ENCODE measurements at places on chromosomes 12 and 14.

- no peak for DNase-seq
These were observed 14.8 kb upstream of the NFYB start for GRCh38 chr12:104152685-104153241.

GRCh38 chr14:101732118-101732517, 29.4 kb upstream of the PPP2R5C start:
- no peak for DNase-seq

- no peak for DNase-seq
These were observed 199.0 kb downstream of the RAD51B start for GRCh38 chr14:68018598-68018997.

DNA sequence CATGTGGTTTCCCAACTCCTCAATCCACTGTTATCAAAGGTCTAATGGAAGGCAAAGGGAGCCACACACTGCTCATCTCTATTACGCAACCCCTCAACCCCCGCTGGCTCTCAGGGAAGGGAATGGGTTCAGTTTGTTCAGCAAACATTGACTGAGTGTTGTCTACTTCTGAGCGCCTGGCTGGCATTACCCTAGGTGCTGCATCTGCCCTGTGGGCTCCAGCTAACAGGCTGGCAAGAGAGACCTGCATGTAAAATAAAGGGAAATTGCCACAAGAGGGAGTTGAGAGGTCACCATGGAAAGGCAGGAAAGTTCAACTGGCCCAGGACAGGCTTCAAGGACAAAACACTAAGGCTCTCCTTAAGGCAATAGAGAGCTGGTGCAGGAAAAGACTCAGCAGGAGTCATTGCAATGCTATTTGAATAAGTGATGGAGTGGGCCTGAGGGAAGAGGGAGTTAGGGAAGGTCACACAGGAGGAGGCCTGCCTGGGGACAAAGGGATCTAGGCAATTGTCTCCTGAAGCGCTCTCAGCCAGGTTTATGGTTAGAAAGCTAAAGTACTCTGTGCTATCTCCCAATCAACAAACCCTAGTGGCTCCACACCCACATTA, 5.5 kb upstream of the ZNF740 start:
- peak; percentile 90 for DNase-seq

DNA sequence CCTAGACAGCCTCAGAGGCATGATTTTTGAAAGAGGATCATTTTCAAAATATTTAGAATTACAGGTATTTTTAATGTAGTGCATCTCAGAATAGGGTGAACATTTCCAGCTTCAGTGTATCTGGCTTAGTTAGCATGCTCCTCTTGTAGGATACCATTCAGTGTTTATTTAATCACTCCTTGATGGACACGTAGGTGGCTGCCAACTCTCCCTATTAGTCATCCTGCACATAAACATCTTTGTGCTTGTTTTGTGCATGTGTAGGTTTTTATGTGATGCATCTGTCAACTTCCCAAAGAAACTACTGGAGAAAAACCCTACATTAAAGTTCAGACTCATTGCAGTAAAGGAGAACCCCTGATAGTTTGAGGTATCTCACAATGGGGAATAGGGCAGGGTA, 52.5 kb upstream of the RBM19 start:
- peak; percentile 43 for DNase-seq

DNA sequence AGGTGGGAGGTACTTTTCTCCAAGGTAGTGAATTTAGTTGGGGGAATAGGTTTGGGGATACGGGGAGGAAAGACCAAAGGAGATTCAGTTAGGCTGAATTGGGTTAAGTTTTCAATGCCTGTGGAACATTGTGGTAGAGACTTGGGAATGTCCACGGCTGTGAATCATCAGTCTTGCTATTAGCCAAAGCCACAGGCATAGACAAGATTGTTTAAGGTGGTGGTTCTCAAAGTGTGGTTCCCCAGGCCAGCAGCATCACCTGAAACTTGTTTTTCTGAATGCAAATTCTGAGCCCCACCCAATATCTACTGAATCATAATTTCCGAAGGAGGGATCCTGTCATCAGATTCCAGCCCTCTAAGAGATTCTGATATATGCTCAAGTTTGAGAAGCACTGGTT, 316.2 kb downstream of the EGLN3 start:
- no peak for DNase-seq

GRCh38 chr14:95533391-95533821, 1.4 kb upstream of the GLRX5 start:
- no peak for DNase-seq

- no peak for DNase-seq
These were observed 193.9 kb upstream of the DDHD1 start for GRCh38 chr14:53346988-53347387.

- DNase-seq = no peak
These were observed 56.5 kb downstream of the HCAR2 start for GRCh38 chr12:122646517-122647217.

GRCh38 chr14:92726135-92726932, 22.1 kb downstream of the LGMN start:
- DNase-seq = no peak

DNA sequence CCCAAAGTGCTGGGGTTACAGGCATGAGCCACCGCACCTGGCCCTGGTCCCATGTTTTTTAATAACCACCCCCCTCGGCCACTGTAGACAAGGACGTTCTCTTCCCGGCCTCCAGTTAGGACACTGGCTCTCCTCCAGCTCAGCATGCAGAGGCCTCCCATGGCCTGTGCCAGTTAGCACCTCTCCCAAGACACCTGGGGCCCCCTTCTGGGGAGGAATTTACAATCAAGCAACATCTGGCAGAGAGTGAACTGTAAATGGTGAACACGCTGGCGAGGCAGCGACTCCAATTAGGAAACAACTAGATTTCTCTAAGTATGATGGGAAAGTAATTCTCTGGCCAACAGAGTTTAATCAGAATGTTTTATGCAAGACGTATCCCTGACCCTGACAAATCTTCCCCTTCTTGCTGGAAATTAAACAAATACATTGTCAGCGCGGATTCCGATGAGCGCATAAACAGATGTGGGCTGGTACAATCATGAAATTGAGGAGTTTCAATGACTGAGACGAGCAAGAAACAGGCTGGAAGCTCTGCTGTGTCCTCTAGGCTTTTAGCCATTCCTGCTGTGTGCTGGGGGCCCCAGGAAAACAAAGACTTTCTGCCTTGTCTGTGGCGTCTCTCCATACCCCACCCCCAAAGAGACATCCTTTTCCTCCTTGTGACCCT, 61.7 kb upstream of the DLK1 start:
- DNase-seq = no peak

GRCh38 chr14:94049625-94050023, 23.5 kb downstream of the OTUB2 start:
- no peak for DNase-seq

GRCh38 chr12:116236976-116237375, 40.5 kb downstream of the MED13L start:
- DNase-seq = no peak

DNA sequence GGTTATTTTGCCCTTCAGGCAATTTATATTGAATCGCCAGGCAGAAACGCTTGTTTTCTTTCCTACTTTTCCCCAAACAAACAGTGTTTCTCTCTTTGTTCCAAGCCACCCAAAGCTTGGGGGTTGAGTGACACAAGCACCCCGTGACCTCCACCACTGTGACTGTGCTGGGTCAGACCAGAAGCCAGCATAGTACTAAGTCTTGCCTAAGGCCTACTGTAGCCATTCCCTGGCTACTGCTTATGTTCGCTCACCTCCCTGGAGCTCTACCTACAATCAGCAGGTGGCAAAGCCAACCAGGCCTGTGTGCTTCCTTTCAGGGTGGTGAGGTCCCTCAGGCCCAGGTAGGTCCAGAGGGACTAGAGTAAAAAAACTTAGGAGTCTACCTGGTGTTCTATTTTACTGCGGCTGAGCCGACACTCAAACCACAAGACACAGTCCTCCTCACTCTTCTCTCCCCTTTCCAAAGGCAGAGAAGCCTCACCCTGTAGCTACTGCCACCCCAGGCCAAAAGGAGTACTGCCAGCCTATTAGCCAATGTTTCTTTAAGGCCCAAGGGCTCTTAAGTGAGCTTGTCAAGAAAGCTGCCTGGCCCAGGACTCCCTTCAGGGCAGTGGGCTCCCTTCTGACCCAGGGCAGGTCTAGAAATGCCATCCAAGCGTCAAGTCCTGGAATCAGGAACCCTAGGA, 411.8 kb upstream of the MIS18BP1 start:
- no peak for DNase-seq

GRCh38 chr14:72636871-72637270, 257.0 kb downstream of the DPF3 start:
- no peak for DNase-seq

- DNase-seq = no peak
These were observed 34.6 kb upstream of the MEG3 start for GRCh38 chr14:100791348-100791735.

- DNase-seq = no peak
These were observed 14.6 kb downstream of the SFSWAP start for GRCh38 chr12:131725503-131725902.

GRCh38 chr14:35213869-35214387, 78.3 kb upstream of the PSMA6 start:
- no peak for DNase-seq

- DNase-seq = no peak
These were observed 99.6 kb downstream of the APAF1 start for GRCh38 chr12:98744680-98745079.

DNA sequence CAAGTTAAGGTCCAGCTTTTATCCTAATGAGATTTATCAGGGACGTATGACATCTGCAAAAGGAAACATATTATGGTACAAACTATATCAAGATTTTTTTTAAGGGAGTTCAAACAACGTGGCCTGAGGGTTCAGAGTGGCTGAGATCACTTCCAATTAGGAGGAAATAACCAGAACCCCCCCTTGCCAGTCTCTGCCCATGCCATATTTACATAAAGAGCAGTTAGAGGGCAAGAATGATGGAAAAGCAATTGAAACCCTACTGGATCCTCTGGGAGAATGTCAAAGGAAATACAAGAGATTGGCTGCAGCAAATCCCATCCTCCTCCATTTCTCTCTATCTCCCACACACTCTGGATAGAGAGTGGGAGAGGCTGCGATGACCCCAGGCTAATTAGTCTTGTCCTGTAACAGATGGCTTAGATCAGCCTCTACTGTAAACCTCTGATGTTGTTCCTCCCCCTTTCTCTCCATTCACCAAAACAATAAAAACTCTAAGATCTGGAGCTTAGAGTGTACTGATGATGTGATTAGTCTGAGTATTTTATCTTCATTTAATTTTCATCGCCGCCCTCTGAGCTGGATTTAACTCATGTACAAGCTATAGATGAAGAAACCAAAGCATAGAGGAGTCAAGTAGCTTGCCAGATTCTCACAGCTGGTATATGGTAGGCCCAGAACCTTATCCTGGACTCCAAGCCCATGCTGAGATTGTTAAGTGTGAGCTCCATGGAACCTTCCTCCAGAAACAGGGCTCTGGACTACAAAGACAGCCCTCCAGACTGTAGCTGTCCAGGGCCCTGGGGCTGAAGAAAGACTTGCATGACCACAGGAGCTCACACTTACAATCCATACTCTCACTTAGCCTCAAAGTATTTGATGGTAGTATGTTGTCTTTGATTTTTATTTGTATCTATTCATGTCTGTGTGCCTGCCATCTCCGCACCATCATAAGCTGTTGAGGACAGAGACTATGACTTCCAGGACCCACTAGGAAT, 54.1 kb upstream of the GNG2 start:
- no peak for DNase-seq

DNA sequence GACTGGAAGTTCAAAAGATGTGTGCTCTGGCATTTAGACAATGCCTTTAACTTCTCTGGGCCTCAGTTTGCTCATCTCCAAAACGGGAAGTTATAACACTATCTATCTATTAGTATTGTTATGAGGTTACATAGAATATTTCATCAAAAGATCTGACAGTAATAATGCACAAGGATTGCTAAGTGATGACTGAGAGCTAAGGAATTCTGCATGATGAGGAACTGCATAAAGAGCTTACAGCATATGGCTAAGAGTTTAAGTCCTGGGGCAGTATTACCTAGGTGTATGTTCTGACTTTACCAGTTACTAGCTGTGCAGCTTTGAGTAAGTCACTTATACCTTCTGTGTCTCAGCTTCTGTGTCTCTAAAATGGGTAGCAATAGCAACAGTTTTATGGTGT, 160.1 kb upstream of the TMPO start:
- no peak for DNase-seq

- no peak for DNase-seq
These were observed 1197.5 kb downstream of the LRFN5 start for GRCh38 chr14:42804141-42804540.

DNA sequence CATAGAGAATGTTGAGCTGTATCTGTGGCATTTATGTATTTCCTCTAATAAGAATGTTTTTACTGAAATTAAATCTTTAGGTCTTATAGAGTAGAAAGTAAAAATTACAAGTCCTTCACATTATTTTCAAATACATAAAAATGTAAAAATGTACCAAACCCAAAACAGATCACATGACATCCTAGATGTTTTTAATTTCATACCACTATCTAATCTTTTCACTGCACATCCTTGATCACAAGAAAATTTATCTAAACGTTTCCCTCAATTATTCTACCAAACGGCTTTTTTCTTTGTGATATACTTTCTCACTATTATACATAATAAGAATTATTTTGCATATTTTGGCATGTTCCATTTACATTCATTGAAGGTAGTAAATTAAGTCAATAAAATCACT, 18.3 kb downstream of the SGPP1 start:
- no peak for DNase-seq

- DNase-seq = peak; percentile 44
These were observed 51.3 kb downstream of the IFNG-AS1 start for GRCh38 chr12:68040450-68041075.

DNA sequence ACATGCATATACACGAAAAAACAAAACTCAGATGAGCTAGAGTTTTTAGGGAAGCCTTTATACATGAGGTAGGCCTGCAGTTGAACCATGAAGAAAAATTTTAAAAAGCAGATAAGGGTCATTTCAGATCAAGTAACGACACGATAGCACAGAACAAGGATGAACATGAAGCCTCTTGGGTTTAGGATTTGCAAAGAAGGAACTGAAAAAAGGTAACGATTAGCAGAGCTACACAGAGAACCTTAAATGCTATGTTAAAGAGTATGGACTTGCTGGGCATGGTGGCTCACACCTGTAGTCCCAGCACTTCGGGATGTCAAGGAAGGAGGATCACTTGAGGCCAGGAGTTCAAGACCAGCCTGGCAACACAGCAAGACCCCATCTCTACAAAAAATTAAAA, 96.1 kb upstream of the HECTD1 start:
- DNase-seq = no peak

GRCh38 chr12:85572956-85573355, 263.3 kb downstream of the RASSF9 start:
- DNase-seq = no peak

- no peak for DNase-seq
These were observed 82.9 kb downstream of the TSPAN9 start for GRCh38 chr12:3160081-3160480.
